ENCODE measurements at places on chromosomes 2 and 18. TPM values are rescaled to one million over a fixed set of nuclear protein-coding genes. Genes with fewer than 3 reads are reported as not detected.

The CCDC74B gene
- total RNA-seq = 5.2 TPM

The SLC5A7 gene
- 6.3 TPM for total RNA-seq

GRCh38 chr2:229296016-229296415 is 24.9 kb upstream of the PID1 start:
- no peak for DNase-seq

The FEZ2 gene
- 69.6 TPM for total RNA-seq

- DNase-seq = no peak
Measured at GRCh38 chr2:226683944-226684562, 115.6 kb downstream of the IRS1 start.

The RETSAT gene
- 22.5 TPM for total RNA-seq

GRCh38 chr2:23629772-23630480 is 244.9 kb downstream of the KLHL29 start:
- no peak for DNase-seq

The CXCR2 gene
- 0.48 TPM for total RNA-seq

DNA sequence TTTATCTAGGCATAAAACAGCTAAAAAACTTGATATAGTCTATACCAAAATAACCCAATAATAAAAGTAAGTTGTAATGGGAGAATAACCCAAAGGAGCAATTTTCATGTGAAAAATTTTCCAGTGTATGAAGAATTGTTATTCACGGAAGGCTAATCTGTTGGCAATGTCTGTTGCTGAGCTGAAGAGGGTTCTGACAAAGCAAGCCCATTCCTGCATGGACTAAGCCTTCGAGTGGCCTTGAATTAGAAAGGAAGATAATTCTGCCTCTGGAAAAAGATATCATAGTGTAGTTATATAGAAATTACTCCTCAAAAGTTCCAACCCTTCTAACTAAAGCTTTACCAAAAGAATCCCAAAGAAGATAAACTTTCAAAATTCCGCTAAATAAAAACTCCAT is 101.5 kb downstream of the MAP2 start:
- DNase-seq = no peak

GRCh38 chr2:154375579-154375931 is 322.9 kb upstream of the KCNJ3 start:
- peak; percentile 18 for DNase-seq

DNA sequence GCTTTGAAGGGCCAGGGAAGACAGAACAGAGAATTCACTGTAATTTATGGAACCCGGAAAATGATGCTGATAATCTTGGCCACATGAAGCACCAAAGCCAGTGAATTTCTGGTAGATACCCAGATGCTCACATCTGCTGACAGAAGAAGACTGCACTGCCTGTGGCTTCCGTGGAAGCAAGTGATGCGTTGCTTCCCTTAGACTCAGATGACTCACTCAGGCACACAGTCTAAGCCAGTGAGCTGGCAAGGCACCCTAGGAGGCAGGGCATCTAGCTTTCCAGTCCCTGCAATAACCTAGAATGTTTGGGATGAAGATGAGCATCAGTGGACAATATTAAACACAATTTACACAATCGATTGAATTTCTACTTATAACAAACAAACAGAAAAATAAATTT is 284.7 kb downstream of the CMPK2 start:
- DNase-seq = no peak

- no peak for DNase-seq
Measured at GRCh38 chr18:35197296-35197695, 43.5 kb upstream of the ZNF397 start.

The IL1R2 gene
- total RNA-seq = 0.37 TPM

- no peak for DNase-seq
Measured at GRCh38 chr2:196566961-196567666, 72.4 kb upstream of the CCDC150 start.

DNA sequence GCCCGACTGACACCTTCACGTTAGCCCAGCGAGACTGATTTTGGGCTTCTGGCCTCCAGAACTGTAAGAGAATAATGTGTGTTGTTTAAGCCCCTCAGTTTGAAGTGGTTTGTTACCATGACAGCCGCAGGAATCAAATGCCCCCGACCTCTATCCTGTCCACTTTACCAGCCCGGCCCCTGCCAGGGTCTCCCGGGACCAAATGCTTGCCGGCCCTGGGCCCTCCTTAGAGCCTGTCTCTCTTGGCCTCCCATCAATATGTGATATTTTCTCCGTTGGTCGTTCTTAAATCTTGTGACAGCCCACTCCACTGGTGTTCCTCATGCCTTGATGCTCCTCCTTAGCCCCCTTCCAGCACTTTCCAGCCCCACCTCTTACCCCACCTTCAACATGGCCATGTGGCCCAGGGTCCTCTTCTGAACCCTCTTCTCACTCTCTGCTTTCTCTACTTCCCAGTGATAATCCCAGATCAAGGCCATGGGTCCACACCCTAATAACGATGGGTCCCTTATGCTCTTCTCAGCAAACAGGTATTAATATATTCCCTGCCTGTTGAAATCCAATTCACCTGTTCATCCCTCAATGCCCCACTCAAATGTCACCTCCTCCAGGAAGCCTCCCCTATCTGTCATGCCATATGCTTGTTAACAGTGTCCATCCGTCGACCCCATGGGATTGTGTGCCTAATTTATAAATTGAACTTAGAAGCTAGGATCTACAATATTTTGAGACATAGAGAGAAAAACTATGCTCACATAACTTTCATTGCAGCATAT is 192.8 kb downstream of the ZFP36L2 start:
- no peak for DNase-seq

GRCh38 chr2:181095486-181095885 is 115.1 kb downstream of the UBE2E3 start:
- DNase-seq = no peak

DNA sequence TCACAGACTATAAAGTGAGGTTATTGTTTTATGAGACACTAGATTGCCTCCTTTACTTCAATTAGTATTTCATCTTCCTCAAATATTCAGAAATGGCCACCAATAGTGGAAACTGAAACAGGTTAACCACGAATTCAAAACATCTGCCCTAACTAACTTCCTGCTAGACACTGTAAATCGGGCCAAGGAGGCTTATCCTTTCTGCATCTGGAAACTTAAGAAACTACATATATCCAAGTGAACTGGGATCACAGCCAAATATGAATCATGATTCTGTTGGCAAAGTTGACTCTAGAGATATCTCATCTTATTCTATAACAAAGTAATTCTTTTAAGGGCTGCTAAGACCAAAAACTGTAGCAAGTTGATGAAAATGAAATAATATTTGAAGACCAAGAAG is 136.6 kb upstream of the ZC3H15 start:
- DNase-seq = no peak

- no peak for DNase-seq
Measured at GRCh38 chr18:49274188-49274714, 186.2 kb downstream of the DYM start.

The SRD5A2 gene
- total RNA-seq = 16.2 TPM

The SCN3A gene
- 6.1 TPM for total RNA-seq

The IL36B gene
- not detected for total RNA-seq

GRCh38 chr2:196453613-196454047 is 185.9 kb upstream of the CCDC150 start:
- no peak for DNase-seq

DNA sequence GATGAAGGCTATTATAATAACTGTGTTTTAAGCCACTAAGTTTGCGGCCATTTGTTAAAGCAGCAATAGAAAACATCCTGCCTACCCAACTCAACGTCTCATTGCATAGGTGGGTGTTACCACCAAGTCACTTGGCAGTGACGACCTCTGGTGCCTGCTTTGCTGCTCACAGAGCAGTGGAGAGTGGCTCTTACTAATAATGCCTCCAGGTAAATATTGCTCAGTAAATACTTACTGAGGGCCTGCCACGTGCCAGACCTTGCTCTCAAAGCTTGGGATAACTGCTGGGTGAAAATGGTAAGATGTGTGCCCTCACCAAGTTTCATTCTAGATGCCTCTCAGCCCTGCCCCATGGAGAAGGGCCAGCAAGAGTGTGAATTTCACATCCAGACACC is 27.7 kb downstream of the ITGA6 start:
- DNase-seq = no peak

GRCh38 chr2:182933629-182934028 is 67.2 kb upstream of the FRZB start:
- DNase-seq = no peak

The PRSS56 gene
- total RNA-seq = not detected

DNA sequence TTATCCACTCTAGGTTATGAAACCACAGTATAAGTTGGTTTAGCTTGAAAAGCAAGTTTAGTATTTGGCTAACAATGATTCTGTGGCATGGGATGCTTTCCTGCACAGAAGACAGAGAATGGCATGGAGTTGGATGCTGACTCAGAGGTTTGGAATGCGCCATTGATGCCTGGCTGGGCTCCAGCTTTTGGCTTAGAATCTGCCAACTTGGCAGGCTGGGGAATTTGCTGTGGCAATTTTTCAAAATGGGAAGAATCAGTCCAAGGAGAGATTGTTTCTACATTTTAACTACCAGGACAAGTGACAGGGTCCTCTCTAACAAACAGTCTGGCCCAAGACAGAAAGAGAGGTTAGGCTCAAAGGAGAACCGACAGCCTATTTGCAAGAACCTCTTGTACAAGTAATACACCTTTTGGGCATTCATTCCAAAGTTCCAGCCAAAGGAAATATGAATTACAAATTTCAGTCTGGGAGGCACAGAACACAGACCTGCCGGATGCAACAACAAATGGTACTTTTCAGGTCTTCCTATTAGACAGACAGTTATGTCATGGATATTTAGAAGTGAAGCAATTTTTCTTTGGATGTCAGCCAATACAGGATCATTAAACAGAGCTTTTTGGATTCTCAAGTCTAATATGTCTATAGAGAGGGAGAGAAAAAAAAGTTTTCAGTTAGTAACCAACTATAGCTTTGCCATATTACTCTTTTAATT is 1027.7 kb downstream of the TMEM182 start:
- no peak for DNase-seq

DNA sequence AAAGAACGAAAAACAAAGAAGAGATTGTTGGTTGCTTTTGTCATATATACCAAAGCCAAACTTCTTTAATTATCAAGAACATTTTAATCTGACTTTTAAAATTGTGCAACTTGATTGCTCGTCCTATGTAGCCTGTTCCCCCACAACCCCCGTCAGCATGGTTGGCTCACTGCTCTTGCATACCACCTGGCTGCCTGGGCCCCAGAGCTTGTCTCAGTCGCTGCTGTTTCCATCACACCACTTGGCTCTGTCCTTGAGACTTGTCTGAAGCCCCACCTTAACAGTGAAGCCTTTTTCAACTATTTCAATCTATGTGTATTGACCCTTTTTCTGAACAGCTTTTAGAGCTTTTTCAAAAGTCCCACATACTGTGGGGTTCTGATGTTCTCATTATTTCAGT is 270.8 kb downstream of the ZNF407 start:
- no peak for DNase-seq

The AQP12B gene
- total RNA-seq = not detected

The MRPS9 gene
- total RNA-seq = 23.9 TPM

GRCh38 chr2:113201496-113202304 is 27.9 kb downstream of the PSD4 start:
- DNase-seq = no peak

GRCh38 chr2:168401771-168402170 is 54.3 kb upstream of the CERS6 start:
- no peak for DNase-seq

The SLC5A6 gene
- total RNA-seq = 8.2 TPM

DNA sequence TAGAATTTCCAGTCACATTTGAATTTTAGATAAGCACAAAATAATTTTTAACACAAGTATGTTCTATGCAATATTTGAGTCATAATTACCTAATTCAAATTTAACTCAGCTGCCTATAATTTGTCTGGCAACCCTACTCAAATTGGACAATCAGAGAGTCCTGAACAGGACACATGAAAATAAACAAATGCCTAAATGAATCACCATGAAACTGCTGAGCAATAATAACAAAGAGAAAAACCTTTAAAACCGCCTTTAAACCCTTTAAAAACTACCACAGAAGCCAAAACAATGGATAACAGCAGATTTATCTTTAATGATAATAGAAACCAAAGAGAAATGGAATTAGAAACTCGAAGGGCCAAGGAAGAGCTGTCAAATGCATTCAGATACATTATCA is 39.5 kb downstream of the ARL4C start:
- no peak for DNase-seq

The UGT1A3 gene
- total RNA-seq = 1.2 TPM

GRCh38 chr2:46707909-46708308 is 207.7 kb downstream of the MCFD2 start:
- no peak for DNase-seq
